ENCODE measurements at places on chromosomes 2 and 18. TPM values are rescaled to one million over a fixed set of nuclear protein-coding genes. Genes with fewer than 3 reads are reported as not detected.

GRCh38 chr2:218727502-218728165, 17.0 kb downstream of the TTLL4 start:
- peaks cover 27% of the 10 kb centered on the region for H3K36me3 ChIP-seq
- H3K4me3 ChIP-seq: no peak overlapping the region
- DNase-seq: no peak
- H3K27ac ChIP-seq: no peak overlapping the region
- H3K4me1 ChIP-seq: peaks cover 10% of the 10 kb centered on the region

DNA sequence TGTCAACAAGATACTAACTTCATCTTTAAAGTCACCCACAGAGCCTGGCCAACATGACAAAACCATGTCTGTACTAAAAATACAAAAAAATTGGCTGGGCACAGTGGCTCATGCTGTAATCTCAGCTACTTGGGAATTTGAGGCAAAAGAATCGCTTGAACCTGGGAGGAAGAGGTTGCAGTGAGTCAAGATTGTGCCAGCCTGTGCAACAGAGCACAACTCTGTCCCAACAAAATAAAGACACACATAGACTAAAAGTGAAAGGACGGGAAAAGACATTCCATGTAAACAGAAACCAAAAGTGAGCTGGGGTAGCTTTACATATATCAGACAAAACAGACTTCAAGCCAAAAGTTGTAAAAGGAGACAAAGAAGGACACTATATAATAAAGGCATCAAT, 34.8 kb downstream of the USP34 start:
- peaks cover 12% of the 10 kb centered on the region for H3K4me1 ChIP-seq
- H3K4me3 ChIP-seq: no peak overlapping the region
- no peak overlapping the region for H3K27ac ChIP-seq
- DNase-seq: no peak
- H3K27me3 ChIP-seq: no peaks in the 10 kb centered on the region

- H3K36me3 ChIP-seq: no peaks in the 10 kb centered on the region
- no peak for DNase-seq
- peaks cover 4% of the 10 kb centered on the region for H3K27me3 ChIP-seq
- no peak overlapping the region for H3K4me3 ChIP-seq
- H3K27ac ChIP-seq: no peak overlapping the region
Measured at GRCh38 chr2:16031848-16032159, 91.5 kb downstream of the MYCN start.

DNA sequence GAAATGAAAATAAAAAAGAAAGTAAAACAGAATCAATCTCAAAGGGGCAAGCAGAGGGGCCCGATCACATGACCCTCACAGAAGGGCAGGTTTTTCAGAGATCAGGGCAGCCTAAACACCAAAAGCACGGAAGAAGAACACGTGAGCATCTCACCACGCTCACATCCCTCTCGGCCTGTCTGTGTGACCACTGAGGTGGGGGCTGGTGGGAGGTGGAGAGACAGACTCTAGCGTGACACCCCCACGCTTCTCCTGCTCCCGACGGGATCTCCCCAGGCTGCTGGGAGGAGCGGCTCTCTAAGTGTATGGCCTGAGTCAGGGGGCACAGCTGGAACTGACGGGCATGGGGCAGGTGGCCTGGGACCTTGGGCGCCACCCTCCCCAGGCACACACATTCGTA, 23.5 kb upstream of the MTERF4 start:
- H3K4me1 ChIP-seq: no peaks in the 10 kb centered on the region
- no peak for DNase-seq
- no peak overlapping the region for H3K4me3 ChIP-seq
- H3K27ac ChIP-seq: no peak overlapping the region
- H3K36me3 ChIP-seq: peaks cover 9% of the 10 kb centered on the region

GRCh38 chr2:85062565-85062964, 70.6 kb upstream of the TCF7L1 start:
- H3K27me3 ChIP-seq: peaks cover 18% of the 10 kb centered on the region
- H3K4me1 ChIP-seq: peaks cover 20% of the 10 kb centered on the region
- H3K36me3 ChIP-seq: no peaks in the 10 kb centered on the region
- H3K27ac ChIP-seq: no peak overlapping the region
- no peak overlapping the region for H3K4me3 ChIP-seq

Gene CCDC148
- 4.6 TPM for total RNA-seq

DNA sequence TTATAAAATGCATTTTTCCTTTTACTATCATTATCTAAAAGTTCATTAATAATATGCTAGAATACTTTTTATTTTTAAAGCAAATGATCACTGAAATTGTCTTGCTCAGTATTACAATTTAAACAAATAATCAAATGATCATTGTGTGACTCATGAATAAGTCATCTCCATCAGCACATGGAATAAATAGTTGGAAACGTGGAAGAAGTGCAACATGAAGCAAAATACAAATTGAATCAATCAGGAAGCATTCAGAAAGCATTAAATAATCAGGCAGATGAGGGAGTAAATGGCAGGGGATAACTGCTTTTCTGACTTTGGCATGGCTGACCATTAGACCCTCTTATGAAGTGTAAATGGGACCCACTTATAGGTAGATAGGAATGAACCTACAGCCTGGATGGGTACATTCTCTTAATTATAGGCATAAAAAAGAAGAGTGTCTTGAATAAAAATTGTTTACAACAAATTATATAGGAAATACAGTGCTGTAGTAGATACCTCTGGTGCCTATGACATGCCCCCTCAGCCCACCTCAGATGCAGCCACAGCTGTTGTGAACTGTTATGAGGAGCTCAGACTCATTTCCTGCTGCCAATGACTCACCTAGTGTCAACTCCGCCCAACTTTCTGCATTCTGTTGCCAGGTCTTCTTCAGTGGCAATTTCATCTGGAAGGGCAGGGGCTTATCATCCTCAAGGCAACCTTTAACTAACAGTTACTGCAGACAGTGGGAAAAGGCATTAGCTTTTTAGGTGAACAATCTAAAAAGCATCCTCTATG, 936.0 kb downstream of the TRIB2 start:
- H3K27me3 ChIP-seq: no peaks in the 10 kb centered on the region
- H3K27ac ChIP-seq: no peak overlapping the region
- H3K4me3 ChIP-seq: no peak overlapping the region
- H3K4me1 ChIP-seq: no peaks in the 10 kb centered on the region
- no peak for DNase-seq
- H3K36me3 ChIP-seq: no peaks in the 10 kb centered on the region

Gene TMEM247
- not detected for total RNA-seq
